Stimulated activated CD8-positive, alpha-beta memory T cell treated with anti-CD3 and anti-CD28 coated beads, Interleukin-2, amount 100 ng/mL, for 1 hour (primary cell): ENCODE measurements at places on chromosomes 11 and 22.

GRCh38 chr11:100978442-100978841, 151.2 kb downstream of the PGR start:
- DNase-seq = no peak

DNA sequence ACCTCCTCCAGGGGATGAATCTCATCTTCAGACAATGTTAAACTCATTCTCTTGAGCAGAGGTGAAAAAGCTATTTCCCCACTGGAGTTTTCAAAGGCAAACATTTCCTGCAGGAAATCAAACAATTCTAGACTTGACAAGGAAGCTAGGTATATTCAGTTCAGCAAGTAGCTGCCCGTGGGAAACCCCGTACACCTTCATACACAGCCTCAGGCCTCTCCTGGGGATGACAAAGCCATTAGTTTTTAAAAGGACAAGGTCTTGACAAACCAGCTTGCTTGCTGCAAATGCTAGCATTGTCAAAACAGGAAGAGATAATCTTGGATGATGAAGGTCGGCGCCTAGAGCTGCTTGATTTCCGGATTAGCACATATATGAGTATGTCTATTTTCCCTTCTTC, 1630.8 kb upstream of the TENM4 start:
- DNase-seq = no peak

GRCh38 chr11:82462608-82463242, 270.9 kb downstream of the FAM181B start:
- DNase-seq = no peak

DNA sequence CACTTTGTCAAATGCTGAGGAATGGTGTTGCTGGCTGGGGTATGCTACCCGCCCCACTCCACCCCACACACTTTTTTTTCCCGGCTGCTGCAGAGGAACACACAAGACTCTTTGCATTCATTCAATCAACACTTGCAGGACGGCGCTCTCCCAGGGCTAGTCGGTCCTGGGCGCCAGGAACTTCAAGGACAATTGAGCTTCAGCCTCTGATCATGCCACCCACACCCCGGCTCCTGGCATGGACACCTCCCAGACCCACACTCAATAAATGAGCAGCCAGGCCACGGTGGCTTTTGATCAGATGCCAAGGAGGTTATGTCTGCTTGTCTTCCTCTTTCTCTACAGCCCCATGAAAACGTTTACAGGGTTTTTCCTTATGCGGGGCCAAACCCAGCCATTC, 19.8 kb downstream of the TPST2 start:
- DNase-seq = no peak

DNA sequence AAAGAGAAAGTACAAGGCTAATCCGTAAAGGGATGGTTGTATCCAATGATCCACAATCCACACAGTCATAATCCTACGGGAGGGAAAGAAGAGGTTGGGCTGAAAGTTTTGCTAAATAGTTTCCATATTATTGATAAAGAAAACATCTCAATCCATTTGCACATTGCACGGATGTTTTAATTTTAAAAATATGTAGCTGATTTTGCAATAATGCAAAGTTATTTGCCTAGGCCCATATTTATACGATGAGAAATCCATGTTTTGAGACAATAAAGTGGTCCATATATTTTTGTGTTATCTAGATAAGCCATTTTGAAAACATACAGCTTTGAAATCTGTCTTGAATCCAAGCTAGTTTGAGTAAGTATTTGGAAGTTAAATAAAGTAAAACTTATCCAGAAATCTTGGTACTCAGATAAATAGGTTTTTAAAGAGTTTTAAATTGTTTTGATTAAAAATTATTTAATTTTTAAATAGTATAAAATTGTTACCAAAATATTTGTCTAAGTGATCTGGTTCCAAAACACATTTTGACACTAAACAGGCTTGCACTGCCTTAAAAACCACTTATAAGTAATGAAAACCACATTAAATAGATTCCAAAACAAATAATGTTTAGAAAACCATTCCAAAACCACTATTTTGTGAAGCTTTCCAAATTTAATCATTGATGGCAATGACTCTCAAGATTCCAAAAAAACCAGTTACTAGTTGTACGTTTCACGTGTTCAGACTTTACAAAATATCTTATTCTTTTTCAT, 38.2 kb upstream of the PAMR1 start:
- DNase-seq = no peak

DNA sequence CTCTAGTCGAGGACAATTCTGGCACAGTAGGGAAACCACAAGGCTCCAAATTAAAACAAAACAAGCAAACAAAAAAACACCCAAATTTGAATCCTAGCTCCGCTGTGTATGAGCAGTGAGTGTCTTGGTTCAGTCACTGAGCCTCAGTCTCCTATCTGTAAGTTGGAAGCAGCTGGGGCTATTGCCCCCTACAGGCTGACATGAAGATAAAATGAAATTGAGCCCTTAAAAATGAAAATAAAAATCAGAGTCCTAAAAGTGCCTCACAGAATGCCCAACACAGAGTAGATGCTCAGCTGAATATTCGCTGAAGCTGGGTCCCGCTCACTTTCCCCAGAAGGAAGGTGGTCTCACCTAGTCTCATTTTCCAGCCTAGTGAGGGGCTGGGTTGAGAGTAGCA, 65.2 kb downstream of the PDE2A start:
- DNase-seq = no peak

DNA sequence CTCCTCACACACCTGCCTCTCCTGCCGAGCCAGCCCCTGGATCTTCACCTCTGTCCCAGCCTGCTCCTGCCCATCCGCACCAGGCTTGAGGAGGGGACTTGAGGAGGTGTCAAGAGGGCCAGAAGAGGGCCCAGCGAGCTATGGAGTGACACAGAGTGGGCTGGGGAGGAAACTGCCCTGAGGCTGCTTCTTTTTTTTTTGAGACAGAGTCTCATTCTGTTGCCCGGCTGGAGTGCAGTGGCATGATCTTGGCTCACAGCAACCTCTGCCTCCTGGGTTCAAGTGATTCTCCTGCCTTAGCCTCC, 21.9 kb upstream of the CDON start:
- DNase-seq = no peak

GRCh38 chr11:119694334-119694733, 34.7 kb downstream of the NECTIN1 start:
- no peak for DNase-seq

DNA sequence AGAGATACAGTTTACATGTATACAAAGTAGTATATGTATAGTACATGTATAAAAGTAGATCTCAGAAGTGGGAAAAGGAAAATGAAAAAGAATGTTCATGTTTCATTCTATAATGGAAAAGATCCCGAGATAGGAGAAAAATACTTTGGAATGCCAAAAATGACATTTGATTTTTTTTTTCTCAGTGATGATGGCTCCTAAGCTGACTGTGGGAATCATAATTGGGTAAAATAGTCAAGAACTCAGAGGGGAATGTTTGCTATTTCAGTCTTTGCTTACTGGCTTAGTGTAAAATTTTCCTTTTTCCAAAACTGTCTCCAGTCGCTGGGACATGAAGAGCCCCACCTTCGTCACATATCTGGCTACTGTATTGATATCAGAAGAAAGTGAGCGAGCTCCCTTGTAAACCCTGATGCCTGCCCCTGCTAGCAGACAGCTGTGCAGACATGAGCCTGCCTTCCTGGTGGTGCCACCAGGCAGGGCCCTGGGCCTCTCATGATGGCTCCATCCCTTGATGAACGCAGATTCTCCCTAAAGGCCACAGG, 944.6 kb downstream of the NTM start:
- DNase-seq = no peak
